ENCODE measurements at places on chromosomes 16 and 17. TPM values are rescaled to one million over a fixed set of nuclear protein-coding genes. Genes with fewer than 3 reads are reported as not detected.
A peak's percentile ranks its signal among the peaks of the same experiment; 100 is the strongest.

DNA sequence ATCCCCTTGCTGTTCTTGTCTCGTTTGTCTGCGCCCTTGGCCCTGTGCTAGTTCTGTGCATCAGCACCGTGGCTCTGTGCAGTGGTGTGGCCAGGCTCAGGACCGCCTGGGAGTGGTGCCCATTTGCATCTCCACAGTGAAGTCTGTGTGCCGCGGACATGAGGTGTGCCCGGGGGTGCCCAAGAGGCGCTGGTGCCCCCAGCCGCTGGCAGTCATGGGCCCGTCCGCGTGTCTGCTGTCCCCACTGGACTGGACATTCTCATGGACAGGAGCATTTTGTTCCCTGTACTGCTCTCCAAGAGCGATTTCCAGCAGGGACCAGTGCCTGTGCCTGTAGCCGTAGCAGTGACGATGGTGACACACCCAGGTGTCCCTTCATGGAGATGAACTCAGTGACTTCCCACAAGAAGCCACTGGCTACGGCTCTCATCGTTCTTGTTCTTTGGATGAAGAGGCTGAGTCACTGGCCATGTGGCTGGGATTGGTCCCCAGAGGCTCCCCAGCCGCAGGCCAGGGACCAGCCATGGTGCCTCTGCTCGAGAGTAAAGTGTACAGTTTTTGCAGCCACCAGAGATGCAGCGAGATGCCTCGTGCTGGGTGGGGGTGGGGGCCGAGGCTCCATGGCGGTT lies 13.0 kb upstream of the MC1R start:
- no peak for DNase-seq

DBNDD1 gene
- total RNA-seq, result 1.2 TPM

DNA sequence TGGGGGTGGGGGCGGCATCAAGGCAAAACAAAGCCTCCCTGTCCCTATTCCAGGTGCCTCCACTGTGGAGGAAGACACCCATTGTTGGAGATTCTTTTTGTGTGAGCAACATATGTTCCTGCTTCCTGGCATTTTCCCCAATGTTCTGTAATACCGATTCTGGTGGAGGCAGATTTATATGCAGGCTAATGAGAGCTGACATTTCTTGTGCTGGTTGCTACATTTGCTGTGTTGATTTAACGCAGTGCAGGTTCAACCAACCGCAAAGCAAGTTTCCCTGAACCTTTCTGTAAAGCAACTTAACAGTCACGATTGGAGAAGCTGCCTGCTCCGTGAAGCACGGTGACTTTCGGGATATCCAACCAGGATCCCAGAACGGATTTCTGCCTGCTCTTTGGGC lies 260.5 kb downstream of the CBLN1 start:
- DNase-seq, result no peak

RPRML gene
- not detected for total RNA-seq

- DNase-seq, result peak; percentile 32
These were observed 2.2 kb downstream of the LASP1 start for GRCh38 chr17:38872027-38872511.

RHBDL1 gene
- total RNA-seq, result 4.1 TPM

PPP1R27 gene
- total RNA-seq, result not detected

PLA2G10 gene
- total RNA-seq, result not detected

Measured in CD8-positive, alpha-beta T cell (primary cell).